ENCODE measurements at places on chromosomes 11 and 22. TPM values are rescaled to one million over a fixed set of nuclear protein-coding genes. Genes with fewer than 3 reads are reported as not detected.

DNA sequence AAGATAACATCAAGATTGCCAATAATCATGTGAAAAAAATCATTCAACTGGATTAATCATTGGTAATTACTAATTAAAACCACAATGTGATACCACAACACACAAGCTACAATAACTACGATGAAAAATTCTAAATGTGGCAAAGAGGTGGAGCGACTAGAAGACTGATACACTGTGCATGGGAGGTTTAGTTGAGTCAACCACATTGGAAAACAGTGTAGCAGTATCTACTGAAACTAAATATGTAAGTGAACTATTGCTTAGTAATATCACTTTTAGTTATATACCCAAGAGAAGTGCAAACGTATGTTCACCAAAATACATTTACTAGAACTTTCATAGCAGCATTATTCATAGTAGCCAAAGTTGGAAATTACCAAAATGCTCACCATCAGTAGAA, 359.9 kb downstream of the ETS1 start:
- no peak overlapping the region for H3K27ac ChIP-seq
- no peaks in the 10 kb centered on the region for H3K36me3 ChIP-seq
- H3K27me3 ChIP-seq = no peaks in the 10 kb centered on the region
- no peaks in the 10 kb centered on the region for H3K4me1 ChIP-seq
- DNase-seq = no peak

DNA sequence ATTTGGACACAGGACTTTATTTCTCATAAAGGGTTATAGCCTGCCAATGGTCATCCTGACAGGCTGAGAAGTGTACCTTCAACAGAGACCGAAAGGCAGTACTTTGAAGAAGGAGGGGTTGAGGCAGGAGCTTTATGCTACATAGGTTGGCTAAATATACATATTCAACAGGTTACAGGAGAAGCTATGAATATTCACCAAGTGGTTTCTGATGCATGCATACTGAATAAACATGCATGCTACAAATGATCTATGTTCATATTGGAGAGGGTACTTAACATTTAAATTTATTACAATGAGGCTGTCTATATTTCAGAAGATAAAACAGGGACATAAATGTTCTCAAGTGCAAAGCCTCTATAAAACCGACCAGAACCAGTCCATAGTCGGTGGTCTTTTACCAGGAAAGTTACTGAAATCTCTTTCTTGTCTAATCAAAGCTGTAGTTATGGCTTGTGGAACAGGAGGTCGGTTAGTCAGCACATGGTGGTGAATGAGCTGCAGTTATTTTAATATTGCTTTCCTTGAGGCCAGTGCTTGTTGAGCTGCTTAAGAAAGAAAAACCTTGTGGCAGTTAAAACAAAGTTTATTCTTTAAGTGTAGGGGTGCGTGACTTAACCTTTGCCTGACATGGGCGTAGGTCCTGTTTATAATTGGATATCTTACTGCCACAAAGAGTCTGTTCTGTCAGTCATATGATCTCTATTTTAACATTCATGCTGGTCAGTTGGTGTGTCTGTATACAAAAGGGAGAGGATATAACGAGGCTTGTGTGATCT, 19.5 kb downstream of the CNTF start:
- H3K27ac ChIP-seq = no peak overlapping the region
- no peak overlapping the region for H3K4me3 ChIP-seq
- peaks cover 5% of the 10 kb centered on the region for H3K4me1 ChIP-seq
- no peak for DNase-seq

- H3K27ac ChIP-seq = peak overlapping the region; percentile 83
- H3K4me3 ChIP-seq = no peak overlapping the region
- peaks cover 76% of the 10 kb centered on the region for H3K4me1 ChIP-seq
- no peaks in the 10 kb centered on the region for H3K27me3 ChIP-seq
Observed at GRCh38 chr11:48034926-48035871, 54.8 kb downstream of the PTPRJ start.

GRCh38 chr11:10894666-10895065, 36.8 kb upstream of the ZBED5 start:
- no peak for DNase-seq
- H3K36me3 ChIP-seq = no peaks in the 10 kb centered on the region
- H3K27me3 ChIP-seq = no peaks in the 10 kb centered on the region
- H3K27ac ChIP-seq = peak overlapping the region; percentile 93

GRCh38 chr11:46554213-46555147, 39.3 kb downstream of the AMBRA1 start:
- DNase-seq = peak; percentile 20
- H3K4me3 ChIP-seq = peak overlapping the region; percentile 37
- peak overlapping the region; percentile 87 for H3K27ac ChIP-seq
- no peaks in the 10 kb centered on the region for H3K27me3 ChIP-seq

GRCh38 chr11:65606876-65607613, 7.0 kb downstream of the MAP3K11 start:
- no peaks in the 10 kb centered on the region for H3K27me3 ChIP-seq
- H3K4me3 ChIP-seq = peak overlapping the region; percentile 45
- peak overlapping the region; percentile 92 for H3K27ac ChIP-seq
- no peaks in the 10 kb centered on the region for H3K36me3 ChIP-seq
- DNase-seq = peak; percentile 96
- H3K4me1 ChIP-seq = peaks cover 28% of the 10 kb centered on the region

- no peaks in the 10 kb centered on the region for H3K36me3 ChIP-seq
- H3K4me1 ChIP-seq = no peaks in the 10 kb centered on the region
- H3K27me3 ChIP-seq = peaks cover 9% of the 10 kb centered on the region
- no peak overlapping the region for H3K4me3 ChIP-seq
Observed at GRCh38 chr11:128891913-128892398, 800 bp downstream of the KCNJ5 start.

- DNase-seq = no peak
- H3K4me3 ChIP-seq = no peak overlapping the region
- no peaks in the 10 kb centered on the region for H3K27me3 ChIP-seq
- H3K4me1 ChIP-seq = no peaks in the 10 kb centered on the region
- H3K27ac ChIP-seq = no peak overlapping the region
- H3K36me3 ChIP-seq = no peaks in the 10 kb centered on the region
Observed at GRCh38 chr11:19091366-19091765, 25.6 kb upstream of the ZDHHC13 start.

GRCh38 chr22:50276143-50276542, 6.0 kb upstream of the MAPK11 start:
- H3K4me1 ChIP-seq = peaks cover 12% of the 10 kb centered on the region
- no peaks in the 10 kb centered on the region for H3K36me3 ChIP-seq
- no peak for DNase-seq
- no peak overlapping the region for H3K27ac ChIP-seq
- H3K27me3 ChIP-seq = peaks cover 4% of the 10 kb centered on the region

- no peak overlapping the region for H3K4me3 ChIP-seq
- no peak for DNase-seq
- no peaks in the 10 kb centered on the region for H3K27me3 ChIP-seq
- H3K36me3 ChIP-seq = no peaks in the 10 kb centered on the region
Observed at GRCh38 chr11:68878022-68878421, 25.6 kb downstream of the MRPL21 start.

- no peaks in the 10 kb centered on the region for H3K36me3 ChIP-seq
- no peaks in the 10 kb centered on the region for H3K27me3 ChIP-seq
- DNase-seq = no peak
- no peaks in the 10 kb centered on the region for H3K4me1 ChIP-seq
Observed at GRCh38 chr22:30777587-30777986, 82.9 kb downstream of the OSBP2 start.

- peaks cover 49% of the 10 kb centered on the region for H3K27me3 ChIP-seq
- DNase-seq = no peak
- no peaks in the 10 kb centered on the region for H3K36me3 ChIP-seq
- peak overlapping the region; percentile 47 for H3K4me3 ChIP-seq
Observed at GRCh38 chr11:124758355-124759265, 3.5 kb downstream of the ESAM start.

DNA sequence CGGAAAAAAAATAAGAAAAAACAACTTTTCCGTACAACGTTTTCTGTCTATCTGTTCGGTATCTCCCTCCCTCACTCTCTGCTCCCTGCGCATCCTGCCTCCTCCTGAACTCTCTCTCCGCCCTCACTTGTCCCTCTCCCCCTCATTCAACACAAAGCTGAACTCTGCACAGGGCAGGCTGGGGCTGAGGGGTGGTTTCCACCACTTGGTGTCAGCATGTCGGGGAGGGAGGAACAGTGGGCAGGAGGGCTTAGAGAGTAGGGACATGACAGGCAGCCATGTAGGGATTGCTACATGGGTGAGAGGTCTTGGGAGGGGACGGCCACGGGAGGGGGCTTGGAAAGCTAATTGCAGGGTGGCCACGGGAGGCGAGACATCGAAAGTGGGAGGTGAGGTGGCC, 17.6 kb downstream of the SLC22A12 start:
- no peaks in the 10 kb centered on the region for H3K4me1 ChIP-seq
- H3K27me3 ChIP-seq = peaks cover 5% of the 10 kb centered on the region
- H3K27ac ChIP-seq = no peak overlapping the region
- H3K4me3 ChIP-seq = no peak overlapping the region

DNA sequence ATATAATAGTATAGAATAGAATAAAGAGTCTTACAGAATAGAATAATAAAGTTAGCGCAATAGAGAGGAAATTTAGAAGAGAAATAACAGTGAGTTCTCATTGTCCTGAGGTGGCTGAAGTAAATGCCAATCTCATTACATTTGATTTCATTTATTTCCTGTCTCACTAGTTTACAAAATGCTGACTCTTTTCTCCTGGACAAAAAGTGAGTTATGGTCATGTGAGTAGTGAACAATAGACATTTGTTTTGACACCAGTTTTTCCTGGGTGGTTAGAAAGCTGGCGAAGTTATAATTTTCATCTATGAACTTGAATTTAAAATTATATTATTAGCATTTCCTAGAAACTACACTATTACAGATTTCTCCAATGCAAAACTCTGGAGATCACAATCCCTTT, 143.7 kb downstream of the TYR start:
- no peak for DNase-seq
- no peak overlapping the region for H3K4me3 ChIP-seq

- no peak for DNase-seq
- H3K4me3 ChIP-seq = no peak overlapping the region
- no peaks in the 10 kb centered on the region for H3K27me3 ChIP-seq
- no peaks in the 10 kb centered on the region for H3K36me3 ChIP-seq
- no peaks in the 10 kb centered on the region for H3K4me1 ChIP-seq
Observed at GRCh38 chr11:56513280-56513679, 22.1 kb upstream of the OR5M8 start.

Gene TRPC6
- total RNA-seq = not detected

Gene IGLL5
- not detected for total RNA-seq

Gene UPB1
- 0.20 TPM for total RNA-seq

Gene PHF21B
- 0.07 TPM for total RNA-seq

All from gastrocnemius medialis (tissue), 4 donors.